Activated naive CD4-positive, alpha-beta T cell (primary cell): ENCODE measurements at places on chromosomes 12 and 14.

DNA sequence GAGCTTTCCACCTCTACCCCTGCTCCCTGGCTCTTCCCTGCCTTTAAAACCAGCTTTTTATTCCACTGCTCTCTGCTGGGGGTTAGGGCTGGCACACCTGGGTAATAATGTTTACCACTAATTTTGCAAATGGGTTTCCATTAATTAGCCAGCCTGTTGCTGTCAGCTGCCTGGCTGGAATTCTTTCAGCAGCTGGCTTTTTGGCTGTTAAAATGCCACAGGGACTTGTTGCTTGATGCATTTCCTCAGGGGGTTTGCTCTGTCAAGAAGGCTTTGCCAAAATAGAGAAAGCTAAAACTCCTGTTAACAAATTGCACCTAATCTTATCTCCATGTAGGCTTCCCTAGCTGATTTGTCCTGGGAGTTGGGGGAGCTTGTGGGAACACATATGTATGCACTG lies 51.8 kb upstream of the PSMC1 start:
- no peak for DNase-seq

DNA sequence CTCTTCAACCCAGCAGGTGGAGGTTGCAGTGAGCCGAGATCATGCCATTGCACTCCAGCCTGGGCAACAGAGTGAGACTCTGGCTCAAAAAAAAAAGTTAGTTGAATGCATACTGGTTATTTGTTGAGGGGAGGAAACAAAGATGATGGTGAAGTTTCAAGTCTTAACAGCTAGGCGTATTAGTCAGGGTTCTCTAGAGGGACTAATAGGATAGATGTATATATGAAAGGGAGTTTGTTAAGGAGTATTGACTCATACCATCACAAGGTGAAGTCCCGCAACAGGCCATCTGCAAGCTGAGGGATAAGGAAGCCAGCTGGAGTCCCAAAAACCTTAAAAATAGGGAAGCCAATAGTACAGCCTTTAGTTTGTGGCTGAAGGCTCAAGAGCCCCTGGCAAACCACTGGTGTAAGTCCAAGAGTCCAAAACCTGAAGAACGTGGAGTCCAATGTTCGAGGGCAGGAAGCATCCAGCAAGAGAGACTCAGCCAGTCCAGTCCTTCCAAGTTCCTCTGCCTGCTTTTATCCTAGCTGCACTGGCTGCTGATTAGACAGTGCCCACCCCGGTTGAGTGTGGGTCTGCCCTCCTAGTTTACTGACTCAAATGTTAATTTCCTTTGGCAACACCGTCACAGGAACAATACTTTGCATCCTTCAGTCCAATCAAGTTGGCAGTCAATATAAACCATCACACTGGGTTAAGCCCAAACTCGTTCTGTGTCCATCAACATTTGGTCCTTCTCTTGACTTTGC lies 26.1 kb upstream of the PKP2 start:
- no peak for DNase-seq

DNA sequence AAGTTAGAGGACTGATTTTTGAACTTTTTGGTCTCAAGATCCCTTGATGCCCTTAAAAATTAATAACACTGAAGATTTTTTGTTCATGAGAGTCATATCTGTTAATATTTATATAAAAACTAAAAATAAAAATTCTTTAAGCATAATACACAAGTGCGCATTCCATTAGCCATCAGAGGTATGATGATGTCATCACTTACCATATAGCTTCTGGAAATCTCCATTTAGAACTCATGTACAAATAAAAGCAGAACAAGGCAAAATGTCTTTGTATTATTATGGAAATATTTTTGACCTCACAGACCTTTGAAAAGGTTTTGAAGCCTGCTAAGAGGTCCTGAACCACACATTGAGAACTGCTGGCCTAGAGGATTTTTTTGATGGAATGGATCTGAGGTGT lies 214.4 kb upstream of the GARIN6 start:
- DNase-seq, result no peak

- no peak for DNase-seq
Measured at GRCh38 chr12:105418229-105418628, 87.7 kb downstream of the C12orf75 start.

DNA sequence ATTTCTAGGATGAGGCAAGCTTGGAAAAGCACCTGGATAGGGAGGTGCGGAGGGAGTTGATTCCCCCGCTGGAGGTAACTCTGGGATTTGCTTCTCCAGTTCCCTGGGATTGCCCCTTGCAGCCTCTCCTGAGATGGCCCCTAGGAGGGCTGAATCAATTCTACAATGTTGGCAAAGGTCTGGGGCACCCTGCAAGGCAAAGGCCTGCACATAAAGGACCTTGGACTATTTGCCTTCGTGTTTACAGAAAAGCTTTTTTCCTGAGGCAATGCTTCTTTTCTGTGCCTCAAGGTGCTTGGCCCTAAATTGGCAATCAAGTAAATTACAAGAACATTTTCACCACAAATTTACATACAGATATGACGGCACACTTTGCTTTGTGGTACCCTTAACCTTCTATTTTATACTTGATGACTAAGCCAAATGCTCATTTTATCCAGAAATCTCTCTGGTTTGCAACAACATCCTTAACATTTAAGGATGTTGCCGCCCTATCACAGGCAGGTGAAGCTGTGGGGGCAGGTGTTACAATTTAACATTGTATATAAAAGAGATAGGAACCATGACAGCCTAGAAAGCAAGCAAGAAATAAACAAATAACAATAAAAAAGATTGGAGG lies 40.3 kb downstream of the TIMELESS start:
- DNase-seq, result no peak

DNA sequence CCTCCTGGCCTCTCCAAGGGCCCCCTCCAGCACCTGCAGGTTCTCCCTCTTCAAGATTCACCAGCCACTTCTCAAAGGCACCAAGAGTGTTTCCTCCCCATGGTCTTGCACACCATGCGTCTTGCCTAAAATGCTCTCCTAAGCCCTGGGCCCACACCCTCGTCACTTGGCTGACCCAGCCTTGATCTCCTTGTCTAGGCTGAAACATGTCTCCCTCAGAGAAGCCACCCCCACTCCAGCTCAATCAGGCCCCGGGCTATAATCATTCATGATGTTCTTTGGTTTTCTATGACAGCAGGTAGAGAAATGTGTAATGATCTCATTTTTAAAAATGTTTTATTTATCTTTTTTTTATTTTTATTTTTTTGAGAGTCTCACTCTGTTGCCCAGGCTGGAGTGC lies 88.1 kb downstream of the EFCAB11 start:
- DNase-seq, result no peak

GRCh38 chr12:104682790-104683279 lies 226.1 kb downstream of the CHST11 start:
- DNase-seq, result peak; percentile 9
